Colonic mucosa (tissue), 4 donors: ENCODE measurements at places on chromosomes 4 and X. TPM values are rescaled to one million over a fixed set of nuclear protein-coding genes. Genes with fewer than 3 reads are reported as not detected.

DNA sequence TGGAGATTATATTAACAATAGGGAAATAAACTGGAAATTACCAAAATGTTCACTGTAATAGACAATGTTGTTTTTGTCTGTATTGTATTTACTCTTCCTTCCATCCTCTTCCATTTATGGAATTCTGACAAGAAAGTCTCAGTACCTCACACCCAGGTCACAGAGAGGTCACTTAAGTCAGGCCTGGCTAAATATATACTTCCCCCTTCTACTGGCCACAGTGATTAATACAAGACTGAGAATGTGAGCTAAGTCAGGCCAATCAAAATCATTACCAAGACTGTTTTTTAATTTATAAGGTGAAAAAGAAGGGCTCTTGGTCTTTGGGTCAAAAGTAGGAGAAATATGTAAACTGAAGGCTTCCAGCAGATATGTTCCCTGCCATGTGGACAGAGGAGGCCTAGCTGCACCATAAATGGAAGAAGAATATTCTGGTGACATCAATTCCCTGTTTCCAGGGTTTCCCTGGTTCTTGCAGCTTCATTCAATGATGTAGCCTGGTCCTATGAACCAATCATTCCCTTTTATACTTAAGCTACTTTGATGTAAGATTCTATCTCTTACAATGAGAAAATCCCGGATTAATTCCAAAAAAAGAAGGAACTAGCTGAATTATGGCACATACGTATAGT is 64.3 kb downstream of the LRBA start:
- no peaks in the 10 kb centered on the region for H3K27me3 ChIP-seq
- no peak overlapping the region for H3K27ac ChIP-seq
- no peak overlapping the region for H3K4me3 ChIP-seq
- DNase-seq, result no peak

- no peaks in the 10 kb centered on the region for H3K36me3 ChIP-seq
- no peaks in the 10 kb centered on the region for H3K4me1 ChIP-seq
- H3K27ac ChIP-seq, result no peak overlapping the region
- no peak for DNase-seq
- no peak overlapping the region for H3K4me3 ChIP-seq
These were observed 208.4 kb downstream of the DTHD1 start for GRCh38 chr4:36489798-36490197.

- no peak overlapping the region for H3K4me3 ChIP-seq
- H3K36me3 ChIP-seq, result no peaks in the 10 kb centered on the region
- DNase-seq, result no peak
- no peaks in the 10 kb centered on the region for H3K4me1 ChIP-seq
These were observed 811.6 kb downstream of the GLUD2 start for GRCh38 chrX:121858867-121859647.

DNA sequence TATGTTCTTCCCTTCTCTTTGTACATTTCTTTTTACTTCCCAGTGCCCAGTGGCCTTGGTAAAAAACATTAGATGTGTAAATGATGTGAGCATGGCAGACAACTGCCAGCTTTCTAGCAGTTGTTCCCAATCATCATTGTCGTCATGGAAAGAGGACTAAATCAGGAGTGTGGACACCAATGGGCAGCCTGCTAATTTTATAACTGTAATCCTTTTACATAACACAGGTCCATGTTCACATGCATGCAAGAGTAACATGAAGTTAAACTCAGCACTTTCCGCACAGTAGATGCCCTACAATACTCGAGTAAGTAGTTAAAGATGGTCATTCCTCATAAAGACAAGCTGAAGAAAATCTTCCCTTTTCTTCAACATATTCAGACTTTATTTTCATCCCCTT is 23.4 kb upstream of the G3BP2 start:
- no peaks in the 10 kb centered on the region for H3K27me3 ChIP-seq
- H3K36me3 ChIP-seq, result no peaks in the 10 kb centered on the region
- no peaks in the 10 kb centered on the region for H3K4me1 ChIP-seq
- no peak for DNase-seq
- no peak overlapping the region for H3K27ac ChIP-seq

- no peaks in the 10 kb centered on the region for H3K4me1 ChIP-seq
- no peaks in the 10 kb centered on the region for H3K36me3 ChIP-seq
- peak; percentile 38 for DNase-seq
- no peaks in the 10 kb centered on the region for H3K27me3 ChIP-seq
These were observed 54.2 kb downstream of the SUPT20HL2 start for GRCh38 chrX:24259544-24260240.

DNA sequence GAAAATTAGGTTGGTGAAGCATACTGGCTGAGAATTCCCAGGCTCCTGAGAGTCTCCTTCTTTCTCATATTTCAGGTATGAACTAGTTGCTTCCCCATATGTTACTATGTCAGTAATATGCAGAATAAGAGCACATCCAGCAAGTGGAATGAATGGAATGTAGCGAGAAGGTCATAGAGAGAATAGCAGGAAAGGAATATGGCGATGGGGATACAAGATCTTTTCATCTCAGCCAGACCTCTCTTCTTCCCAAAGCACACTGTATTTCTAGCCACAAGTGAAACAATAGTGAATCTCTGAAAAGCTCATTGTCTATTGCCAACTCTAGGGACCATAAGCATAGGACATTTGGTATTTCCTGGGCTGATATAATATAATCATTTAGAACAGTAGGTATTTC is 54.6 kb upstream of the MMAA start:
- no peak overlapping the region for H3K27ac ChIP-seq
- H3K36me3 ChIP-seq, result no peaks in the 10 kb centered on the region
- H3K4me1 ChIP-seq, result no peaks in the 10 kb centered on the region
- DNase-seq, result no peak
- H3K27me3 ChIP-seq, result no peaks in the 10 kb centered on the region

GRCh38 chr4:108619372-108620100 is 840 bp upstream of the RPL34 start:
- no peak overlapping the region for H3K27ac ChIP-seq
- H3K4me3 ChIP-seq, result peak overlapping the region; percentile 60
- H3K27me3 ChIP-seq, result no peaks in the 10 kb centered on the region

GRCh38 chr4:24778464-24779225 is 16.7 kb upstream of the SOD3 start:
- no peak for DNase-seq
- H3K36me3 ChIP-seq, result no peaks in the 10 kb centered on the region
- H3K27me3 ChIP-seq, result no peaks in the 10 kb centered on the region

- no peaks in the 10 kb centered on the region for H3K36me3 ChIP-seq
- no peak for DNase-seq
- no peak overlapping the region for H3K27ac ChIP-seq
- no peaks in the 10 kb centered on the region for H3K4me1 ChIP-seq
These were observed 114.5 kb upstream of the PCDH7 start for GRCh38 chr4:30605616-30606190.

GRCh38 chrX:49995795-49996455 is 73.5 kb downstream of the CLCN5 start:
- H3K4me3 ChIP-seq, result no peak overlapping the region
- no peak overlapping the region for H3K27ac ChIP-seq
- no peak for DNase-seq
- H3K4me1 ChIP-seq, result no peaks in the 10 kb centered on the region

GRCh38 chr4:19135895-19136633 is 1114.5 kb upstream of the LCORL start:
- H3K27ac ChIP-seq, result no peak overlapping the region
- H3K27me3 ChIP-seq, result no peaks in the 10 kb centered on the region
- no peak overlapping the region for H3K4me3 ChIP-seq
- H3K36me3 ChIP-seq, result no peaks in the 10 kb centered on the region
- H3K4me1 ChIP-seq, result no peaks in the 10 kb centered on the region

DNA sequence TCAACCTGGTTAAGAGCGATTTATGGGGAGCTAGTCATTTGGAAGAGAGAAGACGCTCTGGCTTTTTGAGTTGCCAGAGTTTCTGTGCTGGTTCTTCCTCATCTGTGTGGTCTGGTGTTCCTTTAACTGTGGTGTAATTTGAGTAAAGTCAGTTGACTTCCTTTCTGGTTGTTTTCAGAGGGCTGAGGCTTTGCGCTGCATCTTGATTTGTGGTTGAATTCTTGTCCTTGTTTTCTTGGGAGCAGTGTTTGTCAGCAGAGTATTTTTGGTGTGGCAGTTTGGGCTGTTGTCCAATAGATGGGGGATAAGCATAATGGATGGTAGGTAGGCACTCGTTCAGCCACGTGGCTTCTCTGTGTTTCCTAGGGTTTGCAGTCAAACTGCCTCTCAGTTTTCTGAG is 2143.2 kb upstream of the TENM3 start:
- H3K27ac ChIP-seq, result no peak overlapping the region
- no peak overlapping the region for H3K4me3 ChIP-seq
- H3K4me1 ChIP-seq, result no peaks in the 10 kb centered on the region
- no peaks in the 10 kb centered on the region for H3K36me3 ChIP-seq

GRCh38 chr4:8558080-8558960 is 21.9 kb upstream of the GPR78 start:
- H3K27ac ChIP-seq, result no peak overlapping the region
- H3K4me1 ChIP-seq, result no peaks in the 10 kb centered on the region
- H3K4me3 ChIP-seq, result no peak overlapping the region
- no peaks in the 10 kb centered on the region for H3K36me3 ChIP-seq

DNA sequence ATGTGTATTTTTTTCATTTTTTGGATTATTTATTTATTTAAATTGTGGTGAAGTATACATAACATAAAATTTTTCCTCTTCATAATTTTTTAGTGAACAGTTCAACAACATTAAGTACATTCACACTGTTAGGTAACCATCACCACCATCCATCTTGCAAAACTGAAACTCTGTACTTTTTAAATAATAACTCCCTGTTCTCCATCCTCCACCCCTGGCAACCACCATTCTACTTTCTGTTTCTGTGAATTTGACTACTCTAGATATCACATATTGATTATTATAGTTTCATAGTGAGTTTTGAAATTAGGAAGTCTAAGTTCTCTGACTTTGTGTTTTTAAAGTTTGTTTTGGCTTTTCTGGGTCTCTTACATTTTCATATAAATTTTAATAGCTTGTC is 89.3 kb upstream of the STX18 start:
- DNase-seq, result no peak
- no peak overlapping the region for H3K4me3 ChIP-seq
- no peaks in the 10 kb centered on the region for H3K36me3 ChIP-seq
- no peak overlapping the region for H3K27ac ChIP-seq
- H3K4me1 ChIP-seq, result no peaks in the 10 kb centered on the region

GRCh38 chrX:72107320-72107719 is 24.4 kb downstream of the RTL5 start:
- no peak for DNase-seq
- no peak overlapping the region for H3K27ac ChIP-seq
- no peak overlapping the region for H3K4me3 ChIP-seq
- peaks cover 5% of the 10 kb centered on the region for H3K27me3 ChIP-seq
- no peaks in the 10 kb centered on the region for H3K36me3 ChIP-seq
- no peaks in the 10 kb centered on the region for H3K4me1 ChIP-seq

GRCh38 chr4:123804196-123804721 is 407.7 kb downstream of the SPRY1 start:
- H3K27ac ChIP-seq, result no peak overlapping the region
- H3K4me1 ChIP-seq, result no peaks in the 10 kb centered on the region
- H3K4me3 ChIP-seq, result no peak overlapping the region
- H3K36me3 ChIP-seq, result no peaks in the 10 kb centered on the region
- no peaks in the 10 kb centered on the region for H3K27me3 ChIP-seq

DNA sequence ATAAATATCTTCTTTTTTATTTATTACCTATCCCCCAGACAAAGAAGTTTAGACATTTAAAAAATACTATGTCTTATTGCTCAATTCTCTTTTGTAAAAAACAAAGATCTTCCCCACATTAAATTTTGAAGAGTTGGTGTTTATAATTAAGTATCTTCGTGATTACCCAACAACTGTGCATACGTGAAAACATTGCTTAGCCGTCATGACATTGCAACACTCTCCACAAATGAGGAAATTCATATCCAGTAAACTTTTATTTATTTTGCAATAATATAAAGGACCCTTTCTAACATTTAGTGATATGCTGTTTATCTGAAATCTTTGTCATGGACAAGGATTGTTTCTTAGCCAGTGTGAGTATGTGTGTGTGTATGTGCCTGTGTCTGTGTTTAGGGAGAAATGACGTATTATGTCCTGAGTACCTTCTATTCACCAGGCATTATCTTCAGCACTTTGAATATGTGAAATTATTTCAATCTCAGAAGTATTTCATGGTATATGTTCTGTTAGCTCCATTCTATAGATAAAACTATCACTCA is 26.1 kb upstream of the EREG start:
- no peak overlapping the region for H3K27ac ChIP-seq
- H3K36me3 ChIP-seq, result no peaks in the 10 kb centered on the region
- no peak for DNase-seq
- H3K27me3 ChIP-seq, result no peaks in the 10 kb centered on the region
- no peaks in the 10 kb centered on the region for H3K4me1 ChIP-seq

ETDA gene
- not detected for total RNA-seq

TRO gene
- 1.6 TPM for total RNA-seq

HTN3 gene
- total RNA-seq, result not detected

ZMAT1 gene
- total RNA-seq, result 1.2 TPM

MAGEE1 gene
- 0.99 TPM for total RNA-seq

TRIM61 gene
- not detected for total RNA-seq

MED14 gene
- 59.1 TPM for total RNA-seq

CAPN6 gene
- total RNA-seq, result 2.4 TPM

CENPVL1 gene
- total RNA-seq, result not detected
